ENCODE measurements at places on chromosomes 7 and 10.
A peak's percentile ranks its signal among the peaks of the same experiment; 100 is the strongest.

DNA sequence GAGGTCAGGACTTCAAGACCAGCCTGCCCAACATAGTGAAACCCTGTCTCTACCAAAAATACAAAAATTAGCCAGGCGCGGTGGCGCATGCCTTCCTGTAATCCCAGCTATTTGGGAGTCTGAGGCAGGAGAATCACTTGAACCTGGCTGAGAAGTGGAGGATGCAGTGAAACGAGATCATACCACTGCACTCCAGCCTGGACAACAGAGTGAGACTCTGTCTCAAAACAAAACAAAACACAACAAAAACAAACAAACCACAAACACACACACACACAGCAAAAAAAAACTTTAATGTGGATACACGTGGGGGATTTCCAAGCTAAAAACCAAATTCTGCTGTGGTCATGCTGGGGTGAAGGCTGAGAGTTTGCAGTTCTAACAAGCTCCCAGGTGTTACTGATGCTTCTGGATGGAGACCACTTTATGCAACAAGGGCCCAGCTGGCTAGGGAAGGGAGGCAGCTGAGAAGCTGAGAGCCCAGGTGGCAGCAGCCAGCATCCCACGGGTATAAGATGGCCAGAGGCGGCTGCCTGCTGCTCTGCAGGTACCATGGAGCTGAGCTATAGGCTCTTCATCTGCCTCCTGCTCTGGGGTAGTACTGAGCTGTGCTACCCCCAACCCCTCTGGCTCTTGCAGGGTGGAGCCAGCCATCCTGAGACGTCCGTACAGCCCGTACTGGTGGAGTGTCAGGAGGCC is at the start of gene ZP3:
Gene ZP3, plus strand, starts transcription at position 538 of the 699 bp plus-strand sequence. Its CDS starts 15 bp downstream, at position 553.
- DNase-seq = peak; percentile 87

DNA sequence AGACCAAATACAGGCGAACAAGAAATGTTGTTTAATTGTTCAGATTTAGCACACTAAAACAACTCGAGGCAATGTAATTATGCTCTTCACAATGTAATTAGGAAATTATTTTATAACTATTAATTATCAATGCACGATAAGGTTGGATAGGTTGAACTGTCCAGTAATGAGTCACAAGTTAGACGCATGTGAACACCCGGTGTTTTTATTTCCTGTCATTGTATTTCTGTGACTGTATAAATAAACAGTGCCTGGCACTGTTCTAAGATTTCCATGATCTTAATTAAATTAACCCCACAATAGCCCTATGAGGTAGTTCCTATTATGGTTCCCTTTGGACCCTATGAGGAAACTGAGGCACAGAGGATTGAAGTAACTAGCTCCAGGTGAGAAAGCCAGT is 26.2 kb downstream of the C10orf105 start:
- DNase-seq = no peak

- DNase-seq = no peak
Observed at GRCh38 chr10:69612760-69613159, 17.3 kb upstream of the FAM241B start.

DNA sequence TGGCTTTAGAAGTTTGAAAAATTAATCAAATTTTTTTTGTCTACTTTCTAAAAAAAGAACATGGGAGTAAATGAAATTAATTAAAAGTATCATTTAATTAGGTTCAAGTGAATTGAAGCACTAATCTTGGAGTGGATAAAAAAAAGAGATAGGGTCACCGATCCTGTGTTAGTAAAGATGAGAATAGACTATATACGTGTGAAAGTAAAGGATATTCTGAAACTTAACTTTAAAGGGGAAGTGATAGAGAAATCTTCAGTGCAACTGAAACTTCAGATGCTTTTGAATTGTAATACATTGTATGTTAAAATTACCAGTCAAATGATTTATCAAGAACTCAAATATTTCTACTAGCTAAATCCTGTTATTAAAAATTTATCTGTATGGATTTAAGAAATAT is 4.8 kb downstream of the NHLRC2 start:
- no peak for DNase-seq

- no peak for DNase-seq
Observed at GRCh38 chr10:80444124-80444523, 10.0 kb upstream of the TSPAN14 start.

DNA sequence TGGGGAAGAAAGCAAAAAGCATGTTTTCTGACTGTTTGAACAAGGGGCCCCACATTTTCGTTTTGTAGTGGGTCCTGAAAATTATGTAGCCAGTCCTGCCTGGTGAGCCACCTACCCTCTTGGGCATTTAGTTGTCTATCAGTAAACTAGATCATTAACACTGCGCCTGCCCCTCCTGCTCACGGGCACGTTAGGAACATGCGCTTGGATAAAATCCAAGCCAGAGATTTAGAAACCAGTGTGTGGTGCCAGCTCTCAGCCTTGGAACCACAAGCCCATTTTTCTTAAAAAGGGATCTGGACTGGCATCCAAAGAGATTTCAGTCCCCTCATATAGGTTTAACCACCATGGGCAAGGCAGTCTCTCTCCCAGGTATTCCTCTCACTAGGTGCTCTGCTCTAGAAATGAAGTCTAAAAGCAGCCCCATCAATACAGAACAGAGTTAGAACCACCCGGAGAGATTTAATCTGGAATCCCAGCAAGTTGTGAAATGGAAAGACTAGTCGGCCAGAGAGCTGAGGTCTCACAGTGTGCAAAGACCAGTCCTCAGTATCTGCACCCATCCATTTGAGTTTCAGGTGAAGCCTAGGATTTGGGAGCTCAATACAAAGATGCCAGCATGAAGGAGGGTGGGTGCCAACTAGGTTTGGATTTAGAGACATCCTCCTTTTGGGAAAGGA is 123.9 kb upstream of the TCF7L2 start:
- DNase-seq = no peak

GRCh38 chr10:122021379-122021778 is 32.4 kb downstream of the TACC2 start:
- DNase-seq = no peak

DNA sequence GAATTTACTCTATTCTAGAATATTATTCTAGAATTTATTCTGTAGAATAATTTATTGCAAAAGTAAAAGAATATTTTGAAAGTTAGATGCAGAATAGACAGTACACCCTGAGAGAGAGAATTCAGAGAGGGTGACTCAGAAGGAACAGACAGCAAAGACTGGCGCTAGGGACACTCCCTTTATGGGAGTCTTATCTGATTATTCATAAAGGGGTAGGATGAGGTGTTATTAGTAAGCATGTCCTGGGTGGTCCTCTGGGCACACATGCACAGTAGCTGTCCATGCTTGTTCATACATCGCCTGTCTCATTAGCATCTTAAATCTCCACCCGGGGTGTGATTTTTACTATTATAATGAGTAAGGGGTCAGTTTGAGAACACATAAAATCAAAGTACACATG is 100.1 kb downstream of the XPNPEP1 start:
- no peak for DNase-seq

- DNase-seq = no peak
Observed at GRCh38 chr7:22589641-22590201, 89.7 kb upstream of the STEAP1B start.

DNA sequence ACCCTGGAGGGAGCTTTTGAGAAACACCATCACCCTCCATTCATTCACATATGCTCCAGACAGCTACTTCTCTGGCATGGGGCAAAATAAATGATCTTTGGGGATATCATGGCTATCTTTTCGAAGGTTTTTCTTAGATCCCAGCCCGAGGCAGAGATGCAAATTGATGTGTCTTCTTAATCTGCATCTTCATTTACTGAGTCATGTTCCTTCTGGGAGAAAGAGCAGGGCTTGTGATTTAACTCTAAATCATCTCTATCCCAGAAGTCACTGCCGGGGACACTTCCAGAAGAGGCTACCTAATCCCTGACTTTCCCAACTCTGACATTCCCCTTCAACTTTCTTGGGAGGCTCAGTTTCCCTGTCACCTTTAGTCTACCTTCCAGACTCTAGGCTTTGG is 90.1 kb downstream of the SORCS3 start:
- no peak for DNase-seq

DNA sequence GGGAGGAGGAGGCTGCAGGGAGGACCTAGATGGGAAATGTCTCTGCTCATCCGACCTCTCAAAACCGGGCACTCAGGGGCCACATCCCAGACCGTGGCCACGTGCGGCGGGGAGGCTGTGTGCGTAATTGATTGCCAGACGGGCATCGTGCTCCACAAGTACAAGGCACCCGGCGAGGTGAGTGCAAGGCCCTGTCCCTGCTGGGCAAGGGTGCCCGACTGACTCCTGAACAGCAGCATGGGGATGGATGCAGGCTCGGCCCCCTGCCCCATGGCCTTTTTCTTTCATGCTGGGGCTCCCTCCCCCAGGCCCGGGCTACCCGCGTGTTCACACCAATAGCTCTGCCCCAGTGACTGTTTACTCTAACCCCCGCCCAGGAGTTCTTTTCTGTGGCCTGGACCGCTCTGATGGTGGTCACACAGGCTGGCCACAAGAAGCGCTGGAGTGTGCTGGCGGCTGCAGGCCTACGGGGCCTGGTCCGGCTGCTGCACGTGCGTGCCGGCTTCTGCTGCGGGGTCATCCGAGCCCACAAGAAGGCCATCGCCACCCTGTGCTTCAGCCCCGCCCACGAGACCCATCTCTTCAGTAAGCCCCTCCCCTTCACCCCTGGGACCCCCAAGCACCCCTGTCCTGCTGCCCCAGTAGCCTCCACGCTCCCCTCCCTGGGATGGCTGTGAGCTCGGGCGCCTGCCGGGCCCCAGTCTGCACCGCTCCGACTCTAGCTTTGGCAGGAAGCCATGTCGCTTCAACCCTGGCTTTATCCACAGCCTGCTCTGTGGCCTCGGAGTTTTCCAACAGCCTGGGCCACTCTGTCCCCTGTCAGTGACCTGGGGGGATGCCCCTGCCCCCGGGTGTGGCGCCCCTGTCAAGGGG is 3.9 kb downstream of the LRWD1 start:
- DNase-seq = peak; percentile 2

- no peak for DNase-seq
Observed at GRCh38 chr10:121025731-121026130, 174.6 kb downstream of the WDR11 start.

- DNase-seq = no peak
Observed at GRCh38 chr7:137017221-137017620, 148.8 kb downstream of the CHRM2 start.

All from MM.1S (cell line).